ENCODE measurements at places on chromosomes 5 and 9.

DNA sequence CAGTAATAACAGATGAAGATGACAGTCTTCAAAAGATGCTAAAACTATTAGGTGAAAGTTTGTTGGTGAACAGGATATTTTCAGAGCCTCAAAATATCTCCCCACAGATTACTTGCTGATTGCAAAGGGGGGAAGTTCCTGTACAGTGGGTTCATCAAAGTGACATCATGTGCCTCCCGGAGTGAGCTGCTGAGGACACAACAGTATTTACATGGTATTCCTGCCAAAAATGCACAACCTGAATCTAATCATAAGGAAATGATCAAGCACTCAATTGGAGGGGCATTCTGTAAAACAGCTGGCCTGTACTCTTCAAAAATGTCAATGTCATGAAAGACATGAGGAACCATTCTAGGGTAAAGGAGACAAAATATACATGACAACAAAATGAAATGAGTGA, 18.9 kb upstream of the GLIS3 start:
- no peaks in the 10 kb centered on the region for H3K27me3 ChIP-seq
- H3K36me3 ChIP-seq: no peaks in the 10 kb centered on the region
- no peaks in the 10 kb centered on the region for H3K4me1 ChIP-seq
- no peak overlapping the region for H3K4me3 ChIP-seq

DNA sequence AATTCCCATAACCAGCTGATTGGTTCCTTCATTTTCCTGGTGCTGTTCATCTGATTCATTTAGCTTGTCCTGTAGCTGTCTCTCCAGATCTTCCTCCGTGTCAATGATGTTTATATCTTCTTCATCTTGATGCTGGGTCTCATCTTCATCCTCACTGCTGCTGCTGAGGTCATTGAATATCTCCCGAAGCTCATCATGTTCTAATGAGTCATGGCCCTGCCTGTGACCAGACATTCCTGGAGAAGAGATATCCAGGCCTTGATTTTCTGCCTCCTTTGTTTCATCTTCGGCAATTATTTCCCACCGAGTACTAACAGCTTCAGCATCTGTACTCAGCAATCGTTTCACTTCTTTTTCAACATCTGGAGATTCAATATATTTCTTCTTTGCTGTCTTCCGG, 1.4 kb downstream of the TAF7 start:
- H3K27ac ChIP-seq: no peak overlapping the region
- no peak for DNase-seq
- H3K4me3 ChIP-seq: no peak overlapping the region
- no peaks in the 10 kb centered on the region for H3K27me3 ChIP-seq
- peaks cover 17% of the 10 kb centered on the region for H3K36me3 ChIP-seq
- peaks cover 5% of the 10 kb centered on the region for H3K4me1 ChIP-seq

DNA sequence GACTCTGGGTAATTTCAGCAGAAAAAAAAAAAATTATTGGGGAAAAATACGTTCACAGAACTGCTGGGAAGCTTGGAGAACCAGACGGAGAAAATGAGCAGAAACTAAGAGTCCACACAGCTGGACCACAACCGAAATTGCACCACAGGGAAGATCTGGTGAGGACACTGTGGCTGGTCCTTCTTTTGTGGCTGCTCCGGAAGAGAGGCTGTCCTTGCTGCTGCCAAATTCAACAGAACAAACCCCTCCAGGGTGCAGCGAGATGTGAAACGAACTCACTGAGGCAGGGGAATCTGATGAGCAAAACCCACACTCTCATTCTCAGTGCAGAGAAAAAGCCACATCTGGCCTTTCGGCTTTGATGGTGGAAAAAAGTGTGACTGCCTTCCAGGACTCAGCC, 200.0 kb downstream of the ACTL7B start:
- no peaks in the 10 kb centered on the region for H3K36me3 ChIP-seq
- no peaks in the 10 kb centered on the region for H3K27me3 ChIP-seq
- no peak overlapping the region for H3K4me3 ChIP-seq
- no peaks in the 10 kb centered on the region for H3K4me1 ChIP-seq

DNA sequence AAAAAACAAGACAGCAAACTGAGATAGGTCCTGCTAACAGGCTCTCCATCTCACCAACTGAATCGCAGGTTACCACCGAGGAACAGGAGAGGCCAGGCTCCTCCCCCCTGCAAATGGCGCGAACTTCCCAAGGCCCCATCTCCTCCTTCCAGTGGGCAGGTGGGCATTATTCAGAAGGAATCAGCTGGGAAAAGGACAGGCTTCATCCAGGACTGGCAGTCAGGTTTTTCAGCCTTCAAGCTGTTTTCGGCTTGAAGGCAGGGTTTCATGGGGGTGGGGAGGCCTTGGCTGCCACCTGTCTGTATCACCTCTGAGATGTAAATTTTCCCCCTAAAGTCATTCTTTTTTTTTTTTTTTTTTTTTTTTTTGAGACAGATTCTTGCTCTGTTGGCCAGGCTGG, 79.4 kb downstream of the SFXN1 start:
- H3K27me3 ChIP-seq: peaks cover 2% of the 10 kb centered on the region
- H3K27ac ChIP-seq: no peak overlapping the region
- no peak for DNase-seq
- no peaks in the 10 kb centered on the region for H3K36me3 ChIP-seq

- no peak overlapping the region for H3K4me3 ChIP-seq
- no peak for DNase-seq
- no peaks in the 10 kb centered on the region for H3K27me3 ChIP-seq
- no peaks in the 10 kb centered on the region for H3K36me3 ChIP-seq
- no peaks in the 10 kb centered on the region for H3K4me1 ChIP-seq
Observed at GRCh38 chr5:178640331-178641045, 13.6 kb upstream of the CLK4 start.

GRCh38 chr5:113119246-113119924, 142.8 kb downstream of the DCP2 start:
- H3K36me3 ChIP-seq: no peaks in the 10 kb centered on the region
- H3K27ac ChIP-seq: peak overlapping the region; percentile 77
- no peaks in the 10 kb centered on the region for H3K27me3 ChIP-seq
- H3K4me3 ChIP-seq: no peak overlapping the region

DNA sequence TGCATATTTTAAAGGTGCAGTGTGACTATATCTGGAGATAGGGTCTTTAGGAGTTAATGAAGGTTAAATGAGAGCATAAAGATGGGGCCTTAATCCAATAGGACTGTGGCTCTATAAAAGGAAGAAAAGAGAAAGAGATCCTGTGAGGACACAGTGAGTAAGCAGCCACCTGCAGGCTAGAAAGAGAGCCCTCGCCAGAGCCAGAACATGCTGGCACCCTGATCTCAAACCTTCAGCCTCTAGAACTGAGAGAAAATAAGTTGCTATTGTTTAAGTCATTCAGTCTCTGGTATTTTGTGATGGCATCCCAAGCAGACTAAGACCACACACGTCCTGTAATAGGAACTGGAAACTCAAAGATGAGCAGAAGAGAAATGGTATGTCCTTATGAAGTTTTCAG, 41.0 kb downstream of the RNF180 start:
- no peak for DNase-seq
- H3K27me3 ChIP-seq: no peaks in the 10 kb centered on the region
- H3K36me3 ChIP-seq: no peaks in the 10 kb centered on the region
- H3K4me3 ChIP-seq: no peak overlapping the region

- H3K27me3 ChIP-seq: no peaks in the 10 kb centered on the region
- peaks cover 23% of the 10 kb centered on the region for H3K4me1 ChIP-seq
- no peaks in the 10 kb centered on the region for H3K36me3 ChIP-seq
- no peak overlapping the region for H3K4me3 ChIP-seq
- no peak for DNase-seq
Observed at GRCh38 chr9:89491694-89492093, 6.2 kb downstream of the SEMA4D start.

DNA sequence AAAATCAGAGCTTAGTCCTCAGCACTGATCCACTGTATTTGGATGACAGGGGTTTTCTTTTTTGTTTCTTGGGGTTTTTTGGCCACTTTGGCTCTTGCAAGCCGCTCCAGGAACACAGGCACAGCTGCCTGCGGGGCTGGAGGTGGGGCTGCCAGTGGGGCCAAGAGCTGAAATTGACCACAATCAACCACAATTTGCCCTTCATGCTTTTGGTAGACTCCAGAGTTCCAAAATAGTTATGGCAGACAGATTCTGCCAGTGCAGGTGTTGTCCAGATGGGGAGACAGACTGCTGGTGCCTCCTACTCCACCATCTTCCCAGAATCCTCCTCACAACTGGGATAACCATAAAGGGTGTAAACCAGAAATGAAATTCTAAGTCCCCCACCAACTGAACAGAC, 36.5 kb downstream of the PLEKHG4B start:
- no peak for DNase-seq
- H3K27ac ChIP-seq: no peak overlapping the region
- H3K36me3 ChIP-seq: no peaks in the 10 kb centered on the region
- no peaks in the 10 kb centered on the region for H3K27me3 ChIP-seq
- no peak overlapping the region for H3K4me3 ChIP-seq
- no peaks in the 10 kb centered on the region for H3K4me1 ChIP-seq

DNA sequence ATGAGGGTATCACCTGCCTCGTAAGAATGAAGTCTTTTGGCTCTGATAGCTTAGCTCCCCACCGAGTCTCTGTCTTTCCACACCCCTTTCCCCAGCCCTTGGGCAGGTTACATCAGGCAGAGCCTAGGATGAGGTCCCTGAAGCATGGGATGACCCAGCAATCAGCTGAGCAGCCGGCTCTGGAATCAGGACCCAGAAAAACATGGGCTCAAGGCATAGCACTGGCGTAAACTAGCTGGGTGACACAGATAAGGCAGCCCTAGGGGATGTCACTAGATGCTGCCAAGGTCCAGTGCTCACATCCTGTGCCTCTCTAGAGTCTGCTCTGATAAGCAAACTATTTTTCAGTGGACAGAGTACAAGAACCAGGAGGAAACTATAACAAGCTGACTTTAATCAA, 26.6 kb downstream of the IDNK start:
- no peaks in the 10 kb centered on the region for H3K4me1 ChIP-seq
- DNase-seq: no peak
- no peak overlapping the region for H3K4me3 ChIP-seq
- H3K27ac ChIP-seq: no peak overlapping the region
- H3K27me3 ChIP-seq: no peaks in the 10 kb centered on the region
- peaks cover 17% of the 10 kb centered on the region for H3K36me3 ChIP-seq

DNA sequence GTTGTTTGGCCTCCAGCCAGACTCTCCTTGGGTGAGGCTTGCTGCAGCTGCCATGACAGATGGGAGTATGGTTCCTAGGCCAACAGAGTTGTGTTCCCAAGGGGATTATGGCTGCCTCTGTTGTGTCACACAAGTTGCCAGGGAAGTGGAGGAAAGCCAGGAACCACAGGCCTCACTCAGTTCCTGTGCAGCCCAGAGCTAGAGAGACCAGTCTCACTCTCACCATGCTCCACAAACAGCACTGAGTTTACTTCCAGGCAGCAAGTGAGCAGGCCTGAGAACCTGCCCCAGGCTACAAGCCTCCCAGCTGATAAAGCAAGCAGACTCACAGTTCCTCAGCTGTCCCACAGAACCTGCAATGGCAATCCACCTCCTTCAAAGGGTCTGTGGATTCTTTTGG, 273.6 kb upstream of the TAS2R1 start:
- H3K27me3 ChIP-seq: no peaks in the 10 kb centered on the region
- H3K4me3 ChIP-seq: no peak overlapping the region
- H3K36me3 ChIP-seq: no peaks in the 10 kb centered on the region
- DNase-seq: peak; percentile 69

- H3K27me3 ChIP-seq: no peaks in the 10 kb centered on the region
- no peak overlapping the region for H3K27ac ChIP-seq
- no peaks in the 10 kb centered on the region for H3K4me1 ChIP-seq
- no peak for DNase-seq
- no peak overlapping the region for H3K4me3 ChIP-seq
Observed at GRCh38 chr5:22329683-22330082, 523.5 kb downstream of the CDH12 start.

DNA sequence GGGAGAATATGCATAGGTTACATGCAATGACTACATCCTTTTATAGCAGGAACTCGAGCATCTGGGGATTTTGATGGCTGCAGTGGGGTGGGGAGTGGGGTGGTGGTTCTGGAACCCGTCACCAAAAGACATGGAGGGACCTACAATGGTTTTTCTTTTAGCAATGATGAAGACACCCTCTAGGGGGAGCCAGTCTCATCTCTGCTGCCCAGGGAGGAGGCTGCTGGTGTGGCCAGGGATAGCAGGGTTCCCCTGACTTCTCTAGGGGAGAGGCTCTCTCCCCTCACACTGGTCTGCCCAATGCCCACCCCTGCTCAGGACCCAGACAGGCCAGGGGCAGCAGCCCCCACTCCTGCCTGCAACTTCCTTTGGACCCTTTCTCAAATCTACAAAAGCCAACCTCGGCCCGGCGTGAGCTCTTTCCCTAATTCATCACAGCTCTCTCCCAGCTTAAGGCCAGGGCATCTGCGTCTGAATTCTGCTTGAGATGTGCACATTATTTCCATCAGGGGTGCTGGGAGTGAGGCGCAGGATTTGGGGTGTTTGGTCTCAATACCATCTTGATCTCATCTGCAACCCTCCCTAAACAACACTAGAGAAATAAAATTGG, 73.6 kb upstream of the RETREG1 start:
- H3K4me1 ChIP-seq: no peaks in the 10 kb centered on the region
- no peak overlapping the region for H3K27ac ChIP-seq
- H3K27me3 ChIP-seq: no peaks in the 10 kb centered on the region
- no peak overlapping the region for H3K4me3 ChIP-seq

DNA sequence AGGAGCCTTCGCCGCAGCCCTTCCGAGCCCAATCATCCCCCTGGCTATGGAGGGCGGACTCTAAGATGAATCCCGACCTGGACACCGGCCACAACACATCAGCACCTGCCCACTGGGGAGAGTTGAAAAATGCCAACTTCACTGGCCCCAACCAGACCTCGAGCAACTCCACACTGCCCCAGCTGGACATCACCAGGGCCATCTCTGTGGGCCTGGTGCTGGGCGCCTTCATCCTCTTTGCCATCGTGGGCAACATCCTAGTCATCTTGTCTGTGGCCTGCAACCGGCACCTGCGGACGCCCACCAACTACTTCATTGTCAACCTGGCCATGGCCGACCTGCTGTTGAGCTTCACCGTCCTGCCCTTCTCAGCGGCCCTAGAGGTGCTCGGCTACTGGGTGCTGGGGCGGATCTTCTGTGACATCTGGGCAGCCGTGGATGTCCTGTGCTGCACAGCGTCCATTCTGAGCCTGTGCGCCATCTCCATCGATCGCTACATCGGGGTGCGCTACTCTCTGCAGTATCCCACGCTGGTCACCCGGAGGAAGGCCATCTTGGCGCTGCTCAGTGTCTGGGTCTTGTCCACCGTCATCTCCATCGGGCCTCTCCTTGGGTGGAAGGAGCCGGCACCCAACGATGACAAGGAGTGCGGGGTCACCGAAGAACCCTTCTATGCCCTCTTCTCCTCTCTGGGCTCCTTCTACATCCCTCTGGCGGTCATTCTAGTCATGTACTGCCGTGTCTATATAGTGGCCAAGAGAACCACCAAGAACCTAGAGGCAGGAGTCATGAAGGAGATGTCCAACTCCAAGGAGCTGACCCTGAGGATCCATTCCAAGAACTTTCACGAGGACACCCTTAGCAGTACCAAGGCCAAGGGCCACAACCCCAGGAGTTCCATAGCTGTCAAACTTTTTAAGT, 819 bp downstream of the ADRA1B start:
- no peak overlapping the region for H3K27ac ChIP-seq
- DNase-seq: no peak
- peak overlapping the region; percentile 13 for H3K4me3 ChIP-seq
- peaks cover 54% of the 10 kb centered on the region for H3K27me3 ChIP-seq
- H3K36me3 ChIP-seq: no peaks in the 10 kb centered on the region
- H3K4me1 ChIP-seq: peaks cover 9% of the 10 kb centered on the region

Measured in muscle of leg (tissue), 16 donors.